T-helper 17 cell (primary cell): ENCODE measurements at places on chromosomes 5 and 9.

DNA sequence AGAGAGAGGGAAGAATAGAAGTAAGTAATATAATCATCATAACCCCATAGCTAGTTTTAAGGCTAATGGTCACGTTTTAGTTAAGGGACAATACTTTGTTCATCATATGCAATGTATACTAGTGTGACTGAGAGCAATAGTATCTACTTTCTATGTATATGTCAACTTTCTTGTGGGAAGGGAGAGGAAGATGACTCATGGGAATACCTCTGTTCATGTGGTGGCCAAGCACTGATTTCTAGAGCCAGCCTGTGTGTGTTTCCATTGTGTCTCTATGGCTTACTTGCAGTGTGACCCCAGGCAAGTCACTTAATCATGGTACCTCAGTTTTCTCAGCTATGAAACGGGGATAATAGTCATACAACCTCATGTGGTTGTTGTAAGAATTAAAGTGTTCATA is 639.6 kb downstream of the CETN3 start:
- no peak for DNase-seq

DNA sequence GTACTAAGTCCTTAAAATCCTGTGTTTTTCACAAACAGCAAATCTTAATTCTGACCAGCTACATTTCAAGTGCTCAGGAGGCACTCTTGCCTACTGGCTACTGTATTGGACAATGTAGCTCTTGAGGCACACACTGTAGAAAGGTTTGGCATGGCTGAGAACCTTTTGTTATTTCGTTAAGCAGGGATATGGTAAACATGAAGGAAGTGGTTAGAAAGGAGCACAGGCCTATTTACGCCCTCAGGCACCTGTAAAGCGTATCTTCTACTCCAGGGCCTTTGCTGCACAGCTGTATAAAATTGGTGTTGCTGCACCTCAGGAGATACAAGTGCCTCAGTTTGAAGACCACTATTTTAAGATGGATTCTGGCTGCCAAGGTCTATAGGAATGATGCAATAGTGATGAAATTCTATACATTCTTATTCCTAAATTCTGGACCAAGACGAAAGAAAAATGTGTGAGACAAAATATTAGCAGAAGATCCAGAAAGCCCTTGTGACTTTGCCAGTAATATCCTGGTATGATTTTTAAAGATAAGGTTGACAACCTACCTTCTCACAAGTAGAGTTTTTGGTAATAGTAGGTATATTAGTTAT is 9.3 kb upstream of the OTULIN start:
- DNase-seq, result no peak

DNA sequence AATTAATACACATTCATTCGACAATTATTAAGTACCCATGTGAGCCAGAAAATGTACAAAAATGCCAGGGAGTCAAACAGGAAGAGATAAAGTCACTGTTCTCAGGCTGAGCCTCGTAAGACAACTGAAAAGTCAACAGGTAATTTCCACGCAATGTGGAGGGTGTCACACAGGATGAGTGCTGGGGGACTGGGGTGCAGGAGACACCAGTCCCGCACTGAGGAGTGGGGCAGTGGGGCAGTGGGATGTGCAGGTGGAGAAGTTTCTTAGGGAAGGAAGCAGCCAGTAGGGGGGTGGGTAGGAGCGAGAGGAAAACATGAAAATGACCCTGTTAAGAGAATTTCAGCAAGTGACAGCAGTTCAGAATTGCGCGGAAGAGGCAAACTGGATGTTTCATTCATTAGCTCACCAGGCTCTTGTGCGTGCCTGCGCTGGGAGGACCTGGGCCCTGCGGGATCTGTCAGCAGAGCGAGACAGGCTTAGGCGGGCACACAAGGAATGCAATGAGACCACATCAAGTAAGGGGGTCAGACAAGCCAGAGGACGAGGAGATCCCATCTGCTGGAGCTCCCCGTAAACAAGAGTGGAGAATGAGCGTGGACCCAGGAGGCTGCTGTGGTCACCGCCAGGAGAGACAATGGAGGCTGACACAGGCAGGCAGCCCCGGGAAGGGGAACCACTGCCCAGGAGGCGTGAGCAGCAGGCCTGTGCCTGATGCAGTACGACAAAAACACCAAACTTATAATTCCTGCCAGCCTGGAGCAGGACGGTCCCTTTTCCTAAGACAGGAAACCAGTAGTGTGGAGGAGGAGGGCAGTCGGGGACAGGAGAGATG is 21.0 kb downstream of the CAMSAP1 start:
- no peak for DNase-seq

GRCh38 chr5:67515762-67516161 is 319.2 kb upstream of the CD180 start:
- no peak for DNase-seq

DNA sequence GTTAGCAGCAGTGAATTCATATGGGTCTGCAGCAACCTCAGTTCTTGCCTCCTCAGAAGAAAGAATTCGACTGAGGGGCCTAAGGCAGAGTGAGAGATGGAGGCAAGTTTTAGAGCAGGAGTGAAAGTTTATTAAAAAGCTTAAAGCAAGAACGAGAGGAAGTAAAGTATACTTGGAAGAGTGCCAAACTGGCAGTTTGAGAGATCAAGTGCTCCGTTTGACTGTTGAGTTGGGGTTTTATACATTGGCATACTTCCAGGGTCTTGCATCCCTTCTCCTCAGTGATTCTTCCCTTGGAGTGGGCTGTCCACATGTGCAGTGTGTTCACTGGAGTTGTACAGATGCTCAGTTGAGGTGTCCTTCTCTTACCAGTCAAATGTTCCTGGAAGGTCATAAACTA is 203.6 kb downstream of the SPATA31D1 start:
- no peak for DNase-seq

DNA sequence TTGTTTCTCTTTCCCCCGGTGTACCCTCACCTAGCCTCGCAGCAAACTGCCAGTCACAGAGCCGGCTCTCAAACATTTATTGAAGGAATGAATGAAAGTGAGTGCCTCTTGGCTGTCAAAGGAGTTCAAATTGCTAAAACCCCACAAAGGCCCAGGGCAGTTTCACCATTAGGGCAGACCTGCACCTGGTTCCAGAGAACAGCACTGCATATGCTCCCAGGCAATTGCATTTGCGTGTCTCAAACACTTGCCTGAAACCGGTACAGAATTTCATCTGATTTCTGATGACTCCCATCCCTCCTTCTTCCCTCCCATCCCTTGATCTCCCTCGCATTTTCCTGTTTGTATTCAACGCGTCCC is 165.6 kb upstream of the ZNF462 start:
- DNase-seq, result no peak

GRCh38 chr9:133700819-133701320 is 37.3 kb downstream of the SARDH start:
- DNase-seq, result no peak

- DNase-seq, result no peak
Observed at GRCh38 chr5:91033370-91033769, 349.7 kb downstream of the ARRDC3 start.

GRCh38 chr9:107742531-107743309 is 253.2 kb upstream of the KLF4 start:
- no peak for DNase-seq

- no peak for DNase-seq
Observed at GRCh38 chr5:59814537-59814872, 79.0 kb downstream of the PDE4D start.

DNA sequence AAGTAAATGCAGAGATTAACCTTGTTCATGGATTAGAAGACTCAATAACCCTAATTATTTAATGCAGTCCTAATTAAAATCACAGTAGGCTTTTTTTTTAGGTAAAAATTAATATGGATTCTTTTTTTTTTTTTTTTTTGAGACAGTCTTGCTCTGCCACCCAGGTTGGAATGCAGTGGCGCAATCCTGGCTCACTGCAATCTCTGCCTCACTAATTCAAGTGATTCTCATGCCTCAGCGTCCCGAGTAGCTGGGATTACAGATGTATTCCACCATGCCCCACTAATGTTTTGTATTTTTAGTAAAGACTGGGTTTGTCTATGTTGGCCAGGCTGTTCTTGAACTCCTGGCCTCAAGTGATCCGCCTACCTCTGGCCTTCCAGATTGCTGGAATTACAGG is 40.6 kb downstream of the DENND4C start:
- no peak for DNase-seq

DNA sequence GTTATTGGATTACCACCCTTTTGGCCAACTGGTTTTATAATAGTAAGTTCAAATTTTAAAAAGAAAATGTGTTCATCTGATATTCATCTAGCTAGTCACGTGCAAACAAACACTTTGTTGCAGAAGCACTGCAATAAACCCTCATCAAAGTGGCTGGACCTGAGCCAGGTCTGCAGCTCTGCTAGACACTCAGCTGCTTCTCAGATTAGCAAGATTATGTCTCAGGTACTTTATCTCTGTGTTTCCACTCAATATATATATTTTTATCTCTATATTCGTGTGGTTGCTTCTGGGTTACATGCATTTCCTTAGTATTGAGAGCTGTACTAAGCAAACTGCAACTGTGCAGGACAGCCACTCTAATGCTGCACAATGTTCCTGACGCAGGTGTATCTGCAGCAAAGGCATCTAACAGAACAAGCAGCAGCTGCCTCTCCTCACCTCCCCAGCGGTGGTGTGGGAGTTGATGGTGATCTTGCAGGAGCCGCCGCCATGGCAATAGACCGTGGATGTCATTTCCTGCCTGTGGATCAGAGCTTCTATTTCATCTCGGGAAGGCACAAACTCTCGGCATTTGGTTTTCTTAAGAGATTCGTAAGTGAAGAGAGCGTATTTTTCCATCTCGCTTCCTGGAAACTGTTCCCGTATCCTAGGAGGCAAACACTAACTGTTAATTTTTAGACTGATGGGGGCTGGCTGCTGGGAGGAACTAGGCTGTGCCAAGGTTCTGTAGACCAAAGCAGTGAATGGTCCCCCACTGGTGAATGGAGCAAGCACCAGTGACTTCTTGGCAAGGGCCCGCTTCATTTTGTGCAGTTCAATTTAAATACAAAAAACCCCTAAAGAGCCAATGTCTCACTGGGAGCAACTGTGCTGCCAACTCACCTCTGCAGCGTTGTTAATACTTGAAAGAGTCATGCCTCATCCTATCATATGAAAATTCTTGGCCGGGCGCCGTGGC is 56.7 kb upstream of the RETREG1 start:
- no peak for DNase-seq
